ENCODE measurements at places on chromosomes 2 and 18.
A peak's percentile ranks its signal among the peaks of the same experiment; 100 is the strongest.

- peak; percentile 90 for DNase-seq
Observed at GRCh38 chr2:42493468-42494354, at the start of gene KCNG3. TSS of gene KCNG3 (minus strand) at chr2:42493982. CDS start at chr2:42493501, 481 bp downstream.

GRCh38 chr2:51620796-51621195 lies 588.9 kb upstream of the NRXN1 start:
- no peak for DNase-seq

- DNase-seq: no peak
Observed at GRCh38 chr2:148926981-148927401, 52.0 kb downstream of the KIF5C start.

GRCh38 chr2:133605766-133606137 lies 37.5 kb upstream of the NCKAP5 start:
- DNase-seq: no peak

DNA sequence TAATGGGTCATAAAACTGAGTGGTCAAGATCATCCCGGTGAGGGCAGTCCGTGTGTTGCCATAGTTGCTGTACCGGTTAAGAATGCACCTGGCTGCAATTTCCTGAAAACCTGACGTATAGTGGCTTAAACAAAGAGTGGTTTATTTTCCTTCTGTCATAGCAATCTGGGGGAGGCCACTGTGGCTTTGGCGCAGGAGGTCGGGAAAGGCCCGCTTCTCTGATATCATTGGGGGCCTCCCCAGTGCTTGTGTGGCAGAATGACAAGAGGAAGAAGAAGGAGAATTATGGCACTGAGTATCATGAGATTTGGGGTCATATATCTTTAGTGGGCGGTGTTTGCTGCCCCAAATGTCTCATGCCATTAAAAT lies 4.4 kb downstream of the C2orf92 start:
- DNase-seq: no peak

- no peak for DNase-seq
Observed at GRCh38 chr18:48084858-48085257, 154.4 kb upstream of the SMAD2 start.

DNA sequence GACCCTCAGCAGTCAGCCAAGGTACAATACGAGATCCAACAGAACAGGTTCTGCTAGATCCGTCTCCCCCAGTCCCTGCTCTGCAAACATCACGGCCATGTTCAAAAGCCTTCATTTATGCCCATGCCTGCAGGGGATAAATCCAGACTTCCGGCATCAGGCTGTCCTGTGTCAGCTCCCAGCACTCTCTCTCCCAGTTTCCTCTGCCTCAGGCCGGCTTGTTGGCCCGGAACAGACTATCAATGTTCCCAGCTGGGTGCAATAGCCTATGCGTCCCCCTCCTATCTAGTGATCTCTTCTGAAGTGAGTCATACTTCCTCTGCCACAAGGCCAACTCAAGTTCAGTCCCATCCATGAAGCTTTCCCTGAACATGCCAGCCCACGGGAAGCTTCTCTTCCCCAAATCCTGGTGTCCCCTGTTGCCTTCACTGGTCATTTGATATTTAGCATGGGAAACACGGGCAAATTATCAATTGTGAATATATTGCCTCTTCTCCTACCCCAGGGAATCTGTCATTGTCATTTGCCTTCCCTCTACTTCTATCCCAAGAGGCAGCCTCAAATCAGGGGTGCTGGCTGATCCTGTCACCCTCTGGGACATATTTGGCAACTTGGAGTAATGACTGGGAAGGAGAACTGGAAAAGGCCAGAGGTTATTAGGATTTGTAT lies 51.1 kb downstream of the CAPN13 start:
- peak; percentile 30 for DNase-seq

- DNase-seq: peak; percentile 78
Observed at GRCh38 chr2:57720728-57721627, 325.6 kb upstream of the VRK2 start.

DNA sequence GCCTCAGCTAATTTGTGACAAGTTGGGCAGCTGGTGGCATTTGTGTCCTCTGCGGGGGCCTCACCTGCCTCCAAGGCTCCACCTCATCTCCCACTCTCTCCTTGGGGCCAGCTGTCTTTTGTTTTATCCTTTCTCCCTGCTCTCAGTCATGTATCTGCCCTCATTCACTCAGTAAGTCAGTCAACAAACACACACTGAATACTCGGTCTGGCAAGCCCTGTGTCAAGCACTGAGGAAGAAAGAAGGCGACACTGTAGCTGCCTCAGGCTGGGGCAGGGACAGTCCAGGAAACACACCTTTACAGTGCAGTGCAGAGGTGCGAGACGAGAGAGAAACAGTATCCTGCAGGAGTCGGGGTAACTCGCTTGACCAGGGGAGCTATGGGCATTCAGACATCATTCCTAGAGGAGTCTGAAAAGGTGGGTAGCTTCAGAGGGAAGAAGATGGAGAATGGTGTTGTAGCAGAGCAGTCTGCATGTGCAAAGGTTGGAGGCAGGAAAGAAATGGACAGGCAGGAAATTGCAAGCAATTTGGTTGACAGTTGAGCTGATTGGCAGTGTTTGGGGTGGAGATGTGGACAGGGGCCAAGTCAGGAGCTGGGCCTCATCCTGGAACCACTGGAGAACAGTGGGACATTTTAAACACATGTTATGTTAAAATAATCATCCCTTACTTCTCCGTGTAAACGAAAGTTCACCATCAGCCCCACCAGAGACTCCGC lies 34.9 kb downstream of the SCTR start:
- no peak for DNase-seq

GRCh38 chr2:164737612-164738081 lies 104.0 kb downstream of the COBLL1 start:
- peak; percentile 96 for DNase-seq

DNA sequence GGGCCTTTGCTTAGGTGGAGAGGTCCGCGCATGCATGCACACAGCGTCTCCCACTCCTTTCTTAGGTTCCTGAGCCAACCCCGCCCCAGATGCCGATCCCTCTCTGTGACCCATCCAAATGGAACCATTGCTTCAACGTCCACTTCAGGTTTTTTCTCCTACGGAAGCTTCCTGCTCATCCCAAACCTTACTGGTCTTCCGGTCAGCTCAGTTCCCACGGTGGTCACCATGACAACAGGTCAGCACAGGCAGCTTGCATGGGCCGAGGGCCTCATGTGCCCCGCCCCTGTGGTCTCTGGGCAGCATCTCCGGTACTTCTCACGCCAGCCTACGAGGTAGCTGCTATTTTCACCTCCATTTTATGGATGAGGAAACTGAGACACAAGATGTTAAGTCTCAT lies 163.7 kb downstream of the SOCS6 start:
- DNase-seq: no peak

- no peak for DNase-seq
Observed at GRCh38 chr2:237474442-237474911, 12.6 kb upstream of the MLPH start.

DNA sequence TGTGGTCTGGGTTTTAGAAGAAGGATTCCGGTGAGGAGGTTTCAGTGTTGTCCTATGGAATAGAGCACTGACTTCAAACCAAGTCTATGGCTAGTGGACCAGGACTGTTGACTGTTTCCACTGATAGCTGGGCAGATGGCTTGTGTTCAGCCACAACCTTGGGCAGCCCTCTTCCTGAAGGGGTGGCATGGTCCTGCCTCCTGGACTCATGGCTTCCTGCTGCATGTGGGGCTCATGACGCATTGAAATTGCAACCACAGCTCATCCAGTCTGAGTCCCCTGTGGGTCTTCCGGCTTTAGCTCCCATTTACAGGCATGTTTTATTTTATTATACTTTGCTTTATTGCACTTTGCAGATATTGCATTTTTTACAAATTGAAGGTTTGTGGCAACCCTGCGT lies 105.0 kb downstream of the B3GNT2 start:
- no peak for DNase-seq

DNA sequence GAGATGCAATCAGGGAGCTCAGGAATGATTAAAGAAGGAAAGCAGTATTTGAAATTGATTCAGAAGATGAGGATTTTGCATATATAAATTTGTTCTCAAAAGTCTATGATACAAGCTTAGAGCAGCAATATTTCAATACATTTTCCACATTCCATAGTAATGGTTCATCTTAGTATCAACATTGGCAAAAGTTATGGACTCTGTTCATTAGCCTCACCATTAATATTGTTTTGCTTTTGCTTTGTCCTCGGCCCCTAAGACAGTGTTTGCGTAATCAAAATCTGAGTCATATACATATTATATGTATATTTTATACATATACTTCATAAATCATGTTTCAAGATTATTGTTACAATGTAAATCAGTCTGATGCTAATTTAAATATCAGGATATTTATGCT lies 176.6 kb downstream of the CNTNAP5 start:
- no peak for DNase-seq

DNA sequence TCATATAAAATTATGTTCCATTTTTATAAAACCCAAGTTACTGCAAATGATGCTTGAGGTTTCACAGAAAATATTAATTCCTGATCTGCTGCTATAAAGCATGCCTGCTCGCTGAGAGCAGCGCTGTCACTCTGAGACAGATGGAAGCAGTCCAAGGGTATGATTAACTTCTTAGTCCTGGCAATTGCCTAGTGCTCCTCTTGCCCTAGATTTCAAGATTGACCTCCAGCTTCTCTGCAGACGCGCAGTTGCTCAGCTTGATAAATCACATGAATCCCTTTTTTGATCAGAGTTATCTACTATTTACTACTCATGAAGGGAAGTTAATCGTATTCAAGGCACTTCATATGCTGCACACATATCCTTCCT lies 154.6 kb upstream of the REV1 start:
- DNase-seq: no peak

- DNase-seq: no peak
Observed at GRCh38 chr2:11303290-11304013, 41.0 kb downstream of the ROCK2 start.

GRCh38 chr2:45207101-45207500 lies 197.8 kb upstream of the SIX2 start:
- DNase-seq: no peak

- no peak for DNase-seq
Observed at GRCh38 chr18:55821219-55821618, 233.2 kb upstream of the TCF4 start.

GRCh38 chr2:19360966-19361321 lies 2.5 kb upstream of the OSR1 start:
- DNase-seq: no peak

GRCh38 chr2:215707608-215708007 lies 271.7 kb upstream of the FN1 start:
- DNase-seq: no peak

DNA sequence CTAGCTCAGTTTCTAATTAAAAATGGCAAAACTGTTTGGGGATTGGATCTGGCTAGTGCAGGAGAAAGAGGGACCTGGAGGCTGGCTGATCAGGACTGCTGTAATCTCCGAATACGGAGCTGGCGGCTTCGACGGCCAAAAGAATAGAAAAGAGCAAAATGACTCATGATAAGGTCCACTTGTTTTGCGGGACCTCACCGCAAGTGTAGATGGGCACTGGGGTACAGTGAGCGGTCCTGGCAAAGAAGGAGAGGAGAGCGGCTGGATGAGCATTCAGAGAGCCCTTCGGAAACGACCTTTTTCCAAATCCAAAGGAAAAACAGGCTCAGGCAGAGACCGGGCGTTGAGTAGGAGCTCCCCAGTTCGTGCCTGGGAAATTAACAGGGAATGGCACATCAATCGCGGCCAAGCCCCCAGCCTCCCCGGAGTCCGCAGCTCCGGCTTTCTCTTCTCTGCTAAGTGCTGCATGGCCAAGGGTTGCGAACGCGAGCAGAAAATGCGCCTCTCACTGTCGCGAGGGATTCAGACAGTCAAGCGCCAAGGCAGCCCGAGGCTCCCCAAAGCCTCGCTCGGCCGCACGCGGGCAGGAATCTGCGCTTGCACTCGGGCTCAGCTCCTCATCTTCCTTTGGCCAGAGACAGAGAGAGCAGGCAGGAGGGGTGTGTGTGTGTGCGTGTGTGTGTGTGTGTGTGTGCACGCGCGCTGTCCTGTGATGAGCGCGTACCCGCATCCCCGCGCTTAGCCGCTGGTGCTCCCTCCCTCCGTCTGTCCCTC lies 1.8 kb downstream of the DCC start:
- DNase-seq: peak; percentile 72

DNA sequence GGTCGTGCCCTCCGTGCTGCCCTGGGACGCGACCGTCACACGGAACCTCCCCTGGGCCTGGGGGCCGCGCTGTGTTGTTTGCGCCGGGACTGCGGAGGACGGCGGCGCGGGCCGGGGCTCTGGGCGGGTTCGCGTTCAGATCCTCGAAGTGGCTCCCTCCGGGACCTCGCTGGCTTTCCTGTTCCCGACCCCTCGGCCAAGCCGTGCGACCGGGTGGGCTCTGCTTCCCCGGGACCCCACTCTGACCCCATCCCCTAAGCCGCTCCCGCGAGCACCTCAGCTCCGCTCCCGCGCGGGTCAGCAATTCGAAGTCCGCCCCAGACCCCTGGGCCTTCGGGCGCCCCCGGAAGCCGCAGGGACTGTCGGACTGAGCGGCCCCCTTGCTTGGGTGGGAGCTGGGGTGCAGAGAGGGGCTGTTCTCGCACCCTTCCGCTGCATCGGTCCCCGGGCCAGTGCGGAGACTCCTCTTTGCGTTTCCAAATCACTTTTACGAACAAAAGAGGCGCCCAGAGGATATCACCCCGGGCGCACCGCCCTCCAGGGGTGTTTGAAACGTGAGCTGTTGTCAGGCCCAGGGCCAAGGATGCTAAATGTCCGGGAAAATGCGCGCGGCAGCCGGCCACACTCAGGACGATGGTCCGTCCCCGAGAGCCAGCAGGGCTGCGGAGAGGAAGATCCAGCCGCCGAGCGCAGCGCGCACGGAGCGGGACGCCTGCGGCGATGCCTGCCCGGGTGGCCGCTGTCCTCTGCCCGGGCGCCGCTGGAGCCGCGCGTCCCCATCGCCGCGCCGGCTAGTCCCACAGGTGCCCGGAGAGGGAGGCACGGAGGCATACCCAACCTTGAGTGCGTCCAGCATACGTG lies 73.5 kb downstream of the ZCCHC2 start:
- peak; percentile 36 for DNase-seq

DNA sequence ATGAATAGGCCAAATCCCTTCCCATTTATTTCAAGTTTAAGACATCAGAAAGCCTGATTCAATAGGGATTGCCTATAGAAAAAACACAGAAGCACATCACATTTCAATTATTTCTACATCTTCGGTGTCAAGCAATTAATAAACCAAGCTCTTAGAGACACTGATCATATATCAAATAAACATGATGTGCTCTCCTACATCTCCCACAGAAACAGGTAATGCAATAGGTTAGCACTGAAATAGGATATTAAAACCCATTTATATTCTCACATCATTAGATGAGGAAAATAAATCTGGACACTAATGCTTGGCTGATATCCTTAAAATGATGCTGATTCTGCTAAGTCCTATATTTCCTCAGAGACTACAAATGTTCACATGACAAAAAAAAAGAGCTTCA lies 364.7 kb downstream of the MBD2 start:
- no peak for DNase-seq

DNA sequence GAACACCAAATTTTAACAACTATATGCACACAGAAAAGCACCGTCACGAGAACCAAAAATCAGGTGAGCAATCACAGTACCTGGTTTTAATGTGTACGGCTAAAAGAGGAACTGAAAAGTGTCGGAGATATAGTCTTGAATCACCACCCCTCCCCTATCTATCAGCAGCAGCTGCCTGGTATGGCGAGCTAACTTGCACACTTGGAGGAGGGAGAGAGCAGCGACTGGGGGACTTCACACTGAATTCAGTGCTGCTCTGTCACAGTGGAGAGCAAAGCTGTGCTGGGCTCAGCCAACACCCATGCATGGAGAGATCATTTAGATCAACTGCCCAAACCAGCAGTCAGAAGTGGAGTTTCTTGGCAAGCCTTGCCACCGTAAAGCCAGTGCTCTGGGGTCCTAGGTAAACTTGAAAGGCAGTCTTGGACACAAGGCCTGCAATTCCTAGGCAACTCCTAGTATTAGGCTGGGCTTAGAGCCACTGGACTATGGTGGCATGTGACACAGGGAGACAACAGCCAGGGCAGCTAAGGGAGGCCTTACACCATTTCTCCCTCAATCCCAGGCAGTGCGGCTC lies 89.2 kb upstream of the CD226 start:
- no peak for DNase-seq

Measured in DMS53 (cell line).